ENCODE measurements at places on chromosomes 11 and 22.
A peak's percentile ranks its signal among the peaks of the same experiment; 100 is the strongest.

- DNase-seq, result no peak
Measured at GRCh38 chr11:44005956-44006355, 41.8 kb upstream of the ACCSL start.

GRCh38 chr11:120172054-120172911, 34.4 kb upstream of the TRIM29 start:
- peak; percentile 21 for DNase-seq

DNA sequence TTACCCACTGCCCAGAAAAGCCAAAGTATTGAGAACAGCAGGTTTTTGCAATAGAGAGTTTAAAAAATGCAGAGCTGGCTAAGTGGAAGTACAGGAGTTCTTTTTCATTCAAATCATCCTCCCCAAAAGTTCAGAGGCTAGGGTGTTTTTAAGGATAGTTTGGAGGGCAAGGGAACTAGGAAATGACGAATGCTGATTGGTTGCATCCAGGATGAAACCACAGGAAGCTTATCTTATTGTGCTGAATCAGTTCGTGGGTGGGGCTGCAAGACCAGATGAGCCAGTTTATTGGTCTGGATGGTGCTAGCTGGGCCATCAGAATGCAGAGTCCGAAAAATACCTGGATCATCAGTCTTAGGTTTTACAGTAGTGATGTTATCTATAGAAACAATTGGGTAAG, 1427.1 kb downstream of the LRRC4C start:
- no peak for DNase-seq

- no peak for DNase-seq
Measured at GRCh38 chr11:35822815-35823495, 120.9 kb upstream of the LDLRAD3 start.
